Progenitor cell of endocrine pancreas (in vitro differentiated cells): ENCODE measurements at places on chromosomes 4 and X. TPM values are rescaled to one million over a fixed set of nuclear protein-coding genes. Genes with fewer than 3 reads are reported as not detected.

DNA sequence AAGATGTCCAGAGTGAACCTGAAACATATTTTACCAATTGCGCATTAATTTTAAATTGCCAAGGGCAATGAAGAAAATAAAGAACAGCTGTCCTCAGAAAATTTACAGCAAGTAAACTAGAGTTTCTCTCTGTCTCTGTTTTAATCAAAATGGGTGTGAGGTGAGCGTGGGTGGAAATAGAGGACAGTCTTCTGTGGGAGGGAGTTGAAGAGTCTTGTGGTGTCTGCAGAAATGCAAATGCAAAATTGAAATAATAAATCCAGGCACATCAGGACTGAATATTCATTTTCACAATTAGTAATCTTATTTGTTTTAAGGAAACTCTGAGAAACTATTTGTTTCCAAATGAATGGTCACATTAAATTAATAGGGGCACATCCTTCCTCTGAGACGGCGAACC, 192.0 kb downstream of the ARHGAP10 start:
- no peak for DNase-seq

- no peak for DNase-seq
Measured at GRCh38 chr4:176575141-176575730, 217.5 kb downstream of the VEGFC start.

- DNase-seq = no peak
Measured at GRCh38 chr4:76974150-76974549, 24.6 kb downstream of the SEPTIN11 start.

GRCh38 chr4:183163135-183163534, 64.1 kb downstream of the WWC2 start:
- DNase-seq = no peak

Gene HSFX2
- 0.36 TPM in 1 of 2 replicates, not detected in the other for total RNA-seq

Gene GLRA2
- not detected in 2 replicates for total RNA-seq

DNA sequence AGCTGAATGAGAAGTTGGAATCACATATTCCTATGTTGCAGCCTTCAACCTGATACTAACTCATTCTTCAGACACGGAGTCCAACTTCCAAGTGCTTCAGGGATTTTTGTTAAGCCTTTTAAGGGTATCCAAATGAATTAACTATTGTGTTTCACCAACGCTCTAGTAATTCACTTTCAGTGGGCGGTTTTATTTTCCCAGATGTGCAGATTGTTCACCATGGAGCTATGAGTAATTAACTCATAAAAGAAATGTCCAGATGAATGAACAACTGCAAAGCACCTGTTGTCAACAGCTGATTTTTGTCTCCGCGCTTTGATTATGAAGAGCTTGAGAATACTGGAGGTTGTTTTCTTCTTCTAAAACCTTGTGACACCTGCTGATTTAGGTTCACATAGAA, 187.6 kb downstream of the CBR4 start:
- no peak for DNase-seq

DNA sequence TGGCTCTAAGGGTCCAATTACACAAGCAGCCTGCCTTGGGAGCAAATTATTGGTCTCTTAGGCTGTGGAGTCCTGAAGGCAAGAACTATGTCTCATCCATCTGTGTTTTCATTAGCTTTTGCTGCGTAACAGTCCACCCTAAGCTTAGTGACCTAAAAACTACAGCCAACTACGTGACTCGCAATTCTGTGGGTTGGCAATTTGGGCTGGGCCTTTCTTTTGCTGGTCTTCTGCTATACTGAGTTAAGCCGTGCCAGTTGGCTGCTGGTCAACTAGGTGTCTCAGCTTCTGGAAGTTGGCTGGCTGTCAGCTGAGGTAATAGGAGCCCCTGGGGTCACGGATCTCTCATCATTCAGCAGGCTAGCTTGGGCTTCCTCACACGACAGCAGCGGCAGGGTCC, 205.6 kb upstream of the S100G start:
- DNase-seq = no peak

- no peak for DNase-seq
Measured at GRCh38 chrX:129239371-129239770, 283.9 kb downstream of the SMARCA1 start.

GRCh38 chrX:5595570-5595969, 633.1 kb downstream of the NLGN4X start:
- DNase-seq = no peak

- DNase-seq = no peak
Measured at GRCh38 chr4:168569066-168569930, 72.4 kb downstream of the PALLD start.

- DNase-seq = no peak
Measured at GRCh38 chr4:183926950-183927349, 21.8 kb downstream of the STOX2 start.
